Adrenal gland (tissue), 19 donors: ENCODE measurements at places on chromosomes 5 and 9. TPM values are rescaled to one million over a fixed set of nuclear protein-coding genes. Genes with fewer than 3 reads are reported as not detected.
A peak's percentile ranks its signal among the peaks of the same experiment; 100 is the strongest.

- no peak overlapping the region for H3K27ac ChIP-seq
- no peak for DNase-seq
- H3K4me1 ChIP-seq = no peaks in the 10 kb centered on the region
- H3K4me3 ChIP-seq = no peak overlapping the region
- H3K36me3 ChIP-seq = peaks cover 12% of the 10 kb centered on the region
- H3K27me3 ChIP-seq = no peaks in the 10 kb centered on the region
Measured at GRCh38 chr5:179978792-179979191, 71.1 kb upstream of the TBC1D9B start.

DNA sequence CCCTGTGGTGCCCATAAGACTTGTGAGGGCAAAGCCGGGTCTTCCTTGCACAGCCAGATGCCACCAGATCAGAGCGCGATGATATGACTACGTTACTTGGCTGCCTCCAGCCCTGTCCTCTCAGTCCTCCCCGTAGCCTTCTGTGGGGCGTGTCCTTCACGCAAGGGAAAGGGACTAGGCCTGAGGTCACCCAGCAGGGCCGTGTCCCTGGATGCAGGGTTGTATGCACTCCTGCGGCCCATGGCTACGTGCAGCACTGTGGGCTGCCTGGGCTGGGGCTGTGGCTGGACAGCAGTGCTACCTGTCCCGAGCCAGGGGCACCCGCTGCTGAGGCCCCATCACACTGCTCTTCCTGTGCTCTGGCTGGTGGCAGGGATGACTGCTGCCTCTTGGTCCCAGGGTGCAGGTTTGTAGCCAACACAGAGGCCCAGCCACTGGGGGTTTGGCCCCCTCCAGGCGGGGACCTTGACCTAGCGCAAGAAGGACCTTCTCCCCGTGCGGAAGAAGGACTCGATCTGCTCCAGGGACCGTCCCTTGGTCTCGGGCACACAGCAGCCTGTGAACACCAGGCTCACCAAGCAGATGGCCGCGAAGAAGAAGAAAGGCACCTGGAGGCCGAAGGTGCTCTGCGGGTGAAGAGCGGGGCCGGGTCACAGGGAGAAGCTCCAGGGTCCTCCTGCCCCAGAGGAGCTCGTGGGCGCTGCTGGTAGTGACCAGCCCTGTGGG is 7.2 kb downstream of the SLC2A6 start:
- peak; percentile 62 for DNase-seq
- H3K36me3 ChIP-seq = no peaks in the 10 kb centered on the region
- H3K4me3 ChIP-seq = no peak overlapping the region
- H3K4me1 ChIP-seq = no peaks in the 10 kb centered on the region
- H3K27ac ChIP-seq = no peak overlapping the region

SREK1IP1 gene
- total RNA-seq = 29.2 TPM

DNA sequence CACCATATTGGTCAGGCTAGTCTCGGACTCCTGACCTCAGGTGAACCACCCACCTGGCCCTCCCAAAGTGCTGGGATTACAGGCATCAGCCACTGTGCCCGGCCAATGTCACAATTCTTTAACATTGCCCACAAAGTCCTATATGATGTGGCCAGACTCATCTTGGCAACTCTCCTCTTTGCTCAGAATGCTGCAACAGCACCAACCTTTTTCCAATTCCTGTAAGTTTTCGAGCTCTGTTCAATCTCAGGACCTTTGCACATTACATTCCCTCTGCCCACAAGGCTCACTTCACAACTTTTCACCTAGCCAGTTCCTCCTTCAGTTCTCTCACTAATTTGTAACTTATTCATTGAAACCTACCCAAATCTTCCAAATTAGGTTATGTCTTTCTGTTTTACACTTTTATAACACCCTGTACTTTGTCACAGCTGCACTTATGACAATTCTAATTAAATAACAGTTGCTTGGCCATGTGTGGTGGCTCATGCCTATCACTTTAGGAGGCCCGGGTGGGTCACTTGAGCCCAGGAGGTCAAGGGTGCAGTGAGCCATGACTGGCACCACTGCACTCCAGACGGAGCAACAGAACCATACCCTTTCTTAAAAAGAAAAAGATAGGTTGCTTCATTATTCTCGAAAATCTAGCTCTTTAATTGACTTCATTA is 30.9 kb upstream of the GLDC start:
- no peak overlapping the region for H3K4me3 ChIP-seq
- no peaks in the 10 kb centered on the region for H3K36me3 ChIP-seq
- no peaks in the 10 kb centered on the region for H3K27me3 ChIP-seq

GRCh38 chr5:912280-913091 is 19.8 kb downstream of the TRIP13 start:
- H3K27ac ChIP-seq = no peak overlapping the region
- no peaks in the 10 kb centered on the region for H3K36me3 ChIP-seq
- H3K4me3 ChIP-seq = no peak overlapping the region
- no peaks in the 10 kb centered on the region for H3K4me1 ChIP-seq
- peak; percentile 46 for DNase-seq

ASTN2 gene
- total RNA-seq = 15.6 TPM

- no peaks in the 10 kb centered on the region for H3K36me3 ChIP-seq
- no peak overlapping the region for H3K4me3 ChIP-seq
- DNase-seq = no peak
- no peaks in the 10 kb centered on the region for H3K4me1 ChIP-seq
Measured at GRCh38 chr5:180381851-180382480, 28.8 kb upstream of the GFPT2 start.

PAEP gene
- not detected for total RNA-seq

ENTPD2 gene
- total RNA-seq = not detected

- H3K36me3 ChIP-seq = no peaks in the 10 kb centered on the region
- DNase-seq = no peak
- H3K4me1 ChIP-seq = peaks cover 4% of the 10 kb centered on the region
- no peak overlapping the region for H3K27ac ChIP-seq
- no peak overlapping the region for H3K4me3 ChIP-seq
- H3K27me3 ChIP-seq = no peaks in the 10 kb centered on the region
Measured at GRCh38 chr5:130337179-130337888, 433.1 kb downstream of the CHSY3 start.

DNA sequence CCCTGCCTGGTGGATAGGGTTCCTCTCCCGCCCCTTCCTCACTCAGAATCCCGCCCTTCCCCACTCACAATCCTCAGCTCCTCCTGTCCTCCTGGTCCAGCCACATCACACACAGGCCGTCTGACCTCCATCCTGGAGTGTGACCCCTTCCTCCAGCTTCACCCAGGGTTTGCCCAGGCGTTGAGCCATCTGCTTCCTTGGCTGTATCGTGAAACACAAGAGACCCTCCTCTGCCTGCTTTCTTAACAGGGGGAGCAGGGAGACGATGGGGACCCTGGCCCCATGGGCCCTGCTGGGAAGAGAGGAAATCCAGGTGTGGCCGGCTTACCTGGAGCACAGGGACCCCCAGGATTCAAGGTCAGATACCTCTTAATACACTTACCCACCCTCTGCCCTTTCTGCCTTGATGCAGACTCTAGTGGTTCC is 32.3 kb upstream of the ORM1 start:
- DNase-seq = no peak
- no peaks in the 10 kb centered on the region for H3K36me3 ChIP-seq
- no peak overlapping the region for H3K27ac ChIP-seq

DNA sequence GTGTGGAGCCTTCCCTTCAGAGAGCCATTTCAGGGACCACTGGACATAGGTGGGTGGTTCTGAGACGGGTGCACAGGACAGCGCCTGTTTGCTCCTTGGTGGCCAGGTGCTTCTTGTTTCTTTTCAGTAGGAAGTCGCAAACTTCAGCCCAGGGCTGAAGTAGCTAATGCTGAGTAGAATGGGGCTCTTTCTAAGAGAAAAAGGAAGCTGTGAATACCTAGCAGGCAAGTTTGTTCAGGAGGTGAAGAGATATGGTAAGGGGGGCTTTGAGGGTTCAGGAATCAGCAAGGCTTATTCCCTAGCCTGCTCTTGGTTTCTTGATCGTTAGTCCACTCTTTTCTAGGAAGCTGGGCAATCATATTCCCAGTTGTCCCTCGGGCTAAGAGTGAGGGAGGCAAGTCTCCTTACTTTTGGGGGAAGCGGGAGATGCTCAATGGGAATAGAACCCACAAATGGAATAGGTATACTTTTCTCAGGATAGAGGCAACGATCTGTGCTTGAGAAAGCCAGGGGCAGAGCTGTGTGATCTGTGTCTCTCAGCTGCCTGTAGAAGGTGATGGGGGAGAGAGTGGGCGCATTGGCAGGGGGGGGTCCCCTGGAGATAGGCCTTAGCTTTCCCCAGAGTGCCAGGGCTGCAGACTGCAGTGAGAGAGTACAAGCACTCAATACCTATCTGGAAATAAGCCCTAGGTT is 1.9 kb upstream of the PURA start:
- peaks cover 26% of the 10 kb centered on the region for H3K4me1 ChIP-seq
- no peak for DNase-seq
- no peaks in the 10 kb centered on the region for H3K27me3 ChIP-seq
- no peak overlapping the region for H3K4me3 ChIP-seq
- H3K36me3 ChIP-seq = no peaks in the 10 kb centered on the region

GRCh38 chr5:16179936-16180788 is 571 bp upstream of the MARCHF11 start:
- peaks cover 23% of the 10 kb centered on the region for H3K27me3 ChIP-seq
- no peaks in the 10 kb centered on the region for H3K36me3 ChIP-seq
- no peak overlapping the region for H3K27ac ChIP-seq
- H3K4me3 ChIP-seq = no peak overlapping the region

DNA sequence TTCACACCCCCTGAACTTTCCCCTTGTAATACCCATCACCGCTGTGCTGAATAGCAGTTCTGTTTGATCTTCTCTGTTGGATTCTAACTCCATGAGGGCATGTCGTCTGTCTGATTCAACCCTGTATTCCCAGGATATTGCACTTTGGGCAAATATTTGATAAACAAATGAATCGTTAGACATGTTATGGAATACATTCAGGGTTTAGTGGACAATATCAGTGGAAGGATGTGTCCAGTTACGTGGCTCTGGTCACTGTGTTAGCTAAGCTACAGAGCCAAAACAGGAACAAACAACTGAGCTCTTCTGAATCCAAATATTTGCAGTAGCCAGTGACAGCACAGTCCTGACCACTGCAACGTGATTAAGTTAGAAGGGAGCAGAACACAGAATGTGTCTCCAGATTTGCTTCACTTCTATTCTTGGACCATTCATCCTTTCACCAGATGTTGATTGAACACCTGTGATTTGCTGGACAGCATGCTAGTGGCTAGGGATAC is 13.2 kb downstream of the ANGPTL2 start:
- H3K27ac ChIP-seq = peak overlapping the region; percentile 6
- H3K4me1 ChIP-seq = no peaks in the 10 kb centered on the region
- H3K36me3 ChIP-seq = no peaks in the 10 kb centered on the region

ECPAS gene
- 97.7 TPM for total RNA-seq

- no peaks in the 10 kb centered on the region for H3K27me3 ChIP-seq
- no peak overlapping the region for H3K4me3 ChIP-seq
- no peak overlapping the region for H3K27ac ChIP-seq
- no peaks in the 10 kb centered on the region for H3K36me3 ChIP-seq
Measured at GRCh38 chr5:103490030-103490739, 72.4 kb downstream of the NUDT12 start.

CCNB1 gene
- total RNA-seq = 11.1 TPM

DNA sequence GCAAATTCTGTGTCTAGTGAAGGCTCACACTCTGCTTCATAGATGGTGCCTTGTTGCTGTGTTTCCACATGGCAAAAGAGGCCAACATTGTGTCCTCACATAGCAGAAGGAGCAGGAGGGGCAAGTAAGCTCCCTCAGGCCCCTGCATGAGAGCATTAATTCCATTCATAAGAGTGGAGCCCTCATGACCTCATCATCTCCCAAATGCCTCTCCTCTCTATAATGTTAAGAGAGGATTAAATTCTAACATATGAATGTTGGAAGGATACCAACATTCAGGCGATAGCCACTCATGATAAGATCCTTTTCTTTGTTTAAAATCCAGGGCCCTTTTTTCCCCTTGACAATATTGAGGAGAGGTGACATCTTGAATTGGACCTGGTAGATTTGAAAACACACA is 35.2 kb upstream of the PAM start:
- no peaks in the 10 kb centered on the region for H3K4me1 ChIP-seq
- no peak overlapping the region for H3K27ac ChIP-seq
- H3K36me3 ChIP-seq = no peaks in the 10 kb centered on the region
- DNase-seq = no peak
- H3K27me3 ChIP-seq = no peaks in the 10 kb centered on the region

DNA sequence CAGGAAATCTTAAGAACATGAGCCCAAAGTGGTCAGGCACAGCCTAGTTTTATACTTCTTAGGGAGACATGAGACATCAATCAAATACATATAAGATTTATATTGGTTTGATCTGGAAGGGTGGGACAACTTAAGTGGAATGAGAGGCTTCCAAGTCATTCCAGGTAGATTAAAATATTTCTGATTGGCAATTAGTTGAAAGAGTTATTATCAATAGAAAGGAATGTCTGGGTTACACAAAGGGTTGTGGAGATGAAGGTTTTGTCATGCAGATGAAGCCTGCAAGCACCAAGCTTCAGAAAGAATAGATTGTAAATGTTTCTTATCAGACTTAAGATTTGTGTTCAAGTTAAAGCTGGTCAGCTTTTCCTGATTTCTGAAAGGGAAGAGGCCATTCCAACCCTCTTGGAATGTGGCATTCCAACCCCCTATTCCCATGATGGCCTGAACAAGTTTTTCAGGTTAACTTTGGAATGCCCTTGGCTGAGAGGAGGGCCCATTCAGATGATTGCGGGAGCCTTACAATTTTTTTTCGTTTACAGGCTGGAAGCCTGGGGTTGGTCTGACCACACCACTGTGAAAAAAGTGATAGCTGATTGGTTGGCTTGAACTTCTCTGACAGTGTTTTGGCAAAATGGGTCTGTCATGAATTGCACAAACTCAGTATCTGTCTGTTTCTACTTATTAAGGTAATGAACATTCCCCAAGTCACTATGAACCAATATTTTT is 245.6 kb upstream of the RAI14 start:
- H3K27ac ChIP-seq = no peak overlapping the region
- no peak for DNase-seq
- no peaks in the 10 kb centered on the region for H3K36me3 ChIP-seq
- H3K27me3 ChIP-seq = no peaks in the 10 kb centered on the region
- H3K4me1 ChIP-seq = no peaks in the 10 kb centered on the region

- H3K4me3 ChIP-seq = peak within 1 kb of the TSS; percentile 58
- H3K36me3 ChIP-seq = no peaks in the 10 kb centered on the region
- no peak within 1 kb of the TSS for H3K27ac ChIP-seq
Measured at GRCh38 chr5:138274189-138274853, at the start of gene GFRA3. GFRA3 (minus strand) TSS chr5:138274621; CDS start chr5:138274424, 197 bp downstream.

DNA sequence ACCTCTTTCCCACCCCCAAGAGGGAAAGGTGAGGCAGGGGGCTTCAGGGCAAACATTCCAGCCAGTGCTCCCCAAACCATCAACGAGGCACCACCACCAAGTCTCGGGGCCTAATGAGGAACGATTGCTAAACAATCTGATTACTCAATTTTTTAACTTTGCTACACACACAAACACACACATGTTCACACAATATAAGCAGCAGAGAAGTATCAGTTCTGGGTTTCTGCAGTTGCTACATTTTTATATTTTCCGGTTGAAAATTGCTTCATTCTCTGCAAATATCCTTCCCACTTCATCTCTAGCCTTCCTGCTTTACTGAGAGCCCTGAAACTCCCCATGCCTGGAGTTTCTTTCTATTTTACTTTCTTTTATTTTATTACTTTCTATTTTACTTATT is 60.2 kb downstream of the FEM1C start:
- DNase-seq = no peak
- H3K27ac ChIP-seq = no peak overlapping the region
- no peaks in the 10 kb centered on the region for H3K4me1 ChIP-seq
- no peaks in the 10 kb centered on the region for H3K36me3 ChIP-seq
- no peak overlapping the region for H3K4me3 ChIP-seq

GBGT1 gene
- 14.9 TPM for total RNA-seq

DDX4 gene
- not detected for total RNA-seq

- H3K4me1 ChIP-seq = no peaks in the 10 kb centered on the region
- H3K36me3 ChIP-seq = no peaks in the 10 kb centered on the region
- H3K4me3 ChIP-seq = no peak overlapping the region
Measured at GRCh38 chr9:135512241-135512603, 9.0 kb upstream of the LCN1 start.
